BE2C (cell line): ENCODE measurements at places on chromosomes 12 and 14.

GRCh38 chr12:64180951-64181350 is 41.1 kb downstream of the KICS2 start:
- no peak for DNase-seq

DNA sequence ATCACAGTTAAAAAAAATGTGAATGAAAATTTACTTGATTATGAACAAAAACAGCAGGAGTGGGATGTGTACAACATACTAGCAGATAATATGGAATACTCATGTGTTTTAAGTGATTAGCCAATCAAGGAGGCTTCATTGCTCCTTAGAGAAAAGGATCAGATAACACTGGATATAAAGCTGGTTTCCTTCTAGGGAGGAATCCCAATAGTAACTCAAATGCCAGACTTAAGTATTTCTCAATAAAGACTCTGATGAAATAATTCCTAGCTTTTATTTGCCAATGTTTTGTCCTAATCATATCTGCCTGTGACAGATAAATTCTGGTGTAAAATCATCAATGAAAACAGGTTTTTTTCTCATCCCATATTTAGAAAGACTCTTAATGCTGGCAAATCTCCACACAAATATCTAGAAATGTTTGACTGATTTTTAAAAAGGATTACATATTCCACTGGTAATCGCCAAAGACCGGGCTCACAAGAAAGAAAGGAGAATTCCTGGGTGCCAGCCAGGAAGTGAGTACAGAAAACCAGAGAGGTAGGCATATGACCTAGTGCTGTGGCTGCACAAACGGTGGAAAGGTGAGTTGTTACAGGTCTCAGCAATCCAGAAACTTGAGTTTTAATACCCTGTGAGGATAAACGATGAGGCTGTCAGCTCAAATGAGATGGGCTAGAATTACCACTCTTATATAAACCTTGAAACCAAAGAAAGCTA is 108.6 kb upstream of the TTC7B start:
- no peak for DNase-seq

DNA sequence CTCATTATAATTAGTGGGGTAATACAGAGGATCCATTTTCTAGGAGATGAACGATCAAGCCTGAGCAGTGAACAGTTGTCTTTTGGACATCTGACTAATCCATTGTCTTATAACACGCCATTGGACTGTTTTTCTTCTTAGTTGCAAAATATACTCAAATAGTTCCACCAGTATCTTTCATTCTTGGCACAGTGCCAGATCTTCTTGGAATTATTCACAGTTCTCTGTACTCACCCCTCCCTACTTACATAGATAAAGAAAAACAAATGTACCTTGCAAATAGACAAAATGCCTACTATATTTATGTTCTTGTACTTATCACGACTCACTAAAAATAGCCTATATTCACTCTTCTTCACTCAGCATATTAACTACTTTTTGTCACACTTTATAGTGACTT is 3.8 kb downstream of the CBLN3 start:
- no peak for DNase-seq

GRCh38 chr14:105176513-105176912 is 4.6 kb downstream of the NUDT14 start:
- no peak for DNase-seq

DNA sequence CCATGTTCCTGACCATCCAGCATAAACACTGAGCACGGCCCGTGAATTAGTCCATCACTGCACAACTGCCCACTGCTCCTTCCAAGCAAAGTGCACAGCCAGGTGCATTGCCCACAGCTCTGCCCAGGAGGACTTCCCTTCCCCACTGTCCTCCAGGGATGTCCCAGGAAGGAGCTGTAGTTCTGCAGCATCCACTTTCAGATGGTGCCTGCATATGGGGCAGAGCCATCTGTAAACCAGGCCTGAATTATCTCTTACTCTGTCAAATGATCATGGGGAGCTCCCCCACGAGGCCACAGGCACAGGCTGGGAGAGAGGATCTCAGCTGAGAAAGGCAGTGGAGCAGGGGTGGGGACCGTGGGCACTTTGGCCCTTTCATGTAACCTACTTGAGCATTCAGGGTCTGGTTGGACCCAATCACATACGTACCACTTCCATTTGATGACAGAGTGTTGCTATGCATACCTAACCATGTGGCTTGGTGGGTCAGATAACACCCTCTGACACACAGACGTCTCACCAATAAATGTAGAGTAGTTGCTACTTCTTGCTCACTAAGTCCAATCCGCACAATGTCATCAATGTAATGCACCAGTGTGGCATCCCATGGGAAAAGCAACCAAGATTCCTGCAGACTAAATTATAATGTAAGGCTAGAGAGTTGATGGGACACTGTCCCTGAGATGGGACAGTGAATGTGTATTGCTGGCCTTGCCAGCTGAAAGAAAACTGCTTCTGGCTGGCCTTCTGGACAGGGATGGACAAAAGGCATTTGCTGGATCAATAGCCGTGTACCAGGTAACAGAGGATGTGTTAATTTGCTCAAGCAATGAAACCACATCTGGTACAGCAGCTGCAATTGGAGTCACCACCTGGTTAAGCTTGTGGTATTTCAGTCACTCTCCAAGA is 113.8 kb upstream of the C14orf180 start:
- no peak for DNase-seq

DNA sequence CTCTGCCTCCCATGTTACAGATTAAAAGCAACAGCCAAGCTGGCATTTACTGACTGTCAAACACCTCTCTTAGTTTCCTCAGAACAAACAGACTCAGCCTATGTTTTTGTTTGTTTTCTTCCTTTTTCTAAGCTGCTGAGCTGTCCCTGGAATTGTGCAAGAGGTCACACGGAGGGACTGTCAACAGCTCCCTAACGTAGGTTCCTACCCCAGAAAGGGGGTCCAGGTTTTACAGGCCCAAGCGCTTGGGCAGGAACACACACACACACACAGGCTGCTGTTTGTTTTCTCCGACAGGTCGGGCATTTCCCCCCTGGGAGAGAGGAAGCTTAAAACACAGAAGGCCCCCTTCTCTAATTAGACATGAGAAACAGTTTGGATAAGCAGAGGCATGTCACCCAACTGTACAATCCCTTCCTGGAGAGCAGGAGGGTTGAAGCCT is 739.6 kb upstream of the TBX3 start:
- no peak for DNase-seq

DNA sequence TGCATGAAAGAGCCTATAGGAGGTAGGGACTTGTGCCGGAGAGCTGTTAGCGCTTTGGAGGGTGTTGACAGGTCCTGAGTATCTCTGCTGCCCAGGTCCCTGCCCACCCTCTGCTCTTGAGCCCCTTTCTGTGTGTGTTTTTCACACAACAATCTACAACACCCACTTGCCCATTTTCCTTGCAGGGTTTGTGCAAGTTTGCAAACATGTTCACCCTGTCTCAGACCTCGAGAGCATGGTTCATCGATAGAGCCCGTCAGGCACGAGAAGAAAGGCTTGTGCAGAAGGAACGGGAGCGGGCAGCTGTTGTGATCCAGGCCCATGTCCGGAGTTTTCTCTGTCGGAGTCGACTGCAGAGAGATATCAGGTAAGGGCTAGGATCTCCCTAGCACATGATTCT is 5.9 kb downstream of the UBE3B start:
- DNase-seq: no peak

DNA sequence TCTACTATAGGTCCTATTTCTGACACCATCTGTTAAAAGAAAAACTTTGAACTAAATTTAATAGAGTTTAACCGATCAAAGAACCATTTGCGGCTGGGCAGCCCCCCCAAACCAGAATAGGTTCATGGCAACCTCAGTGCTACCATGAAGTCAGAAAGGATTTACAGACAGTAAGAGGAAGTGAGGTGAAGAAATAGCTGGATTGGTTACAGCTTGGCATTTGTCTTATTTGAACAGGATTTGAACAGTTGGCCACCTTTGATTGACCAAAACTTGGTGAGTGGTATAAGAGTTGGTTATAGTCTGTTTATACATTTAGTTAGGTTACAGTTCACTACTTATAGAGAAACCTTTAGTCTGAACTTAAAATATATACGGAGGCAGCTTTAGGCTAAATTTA is 88.9 kb downstream of the TXNDC16 start:
- no peak for DNase-seq

DNA sequence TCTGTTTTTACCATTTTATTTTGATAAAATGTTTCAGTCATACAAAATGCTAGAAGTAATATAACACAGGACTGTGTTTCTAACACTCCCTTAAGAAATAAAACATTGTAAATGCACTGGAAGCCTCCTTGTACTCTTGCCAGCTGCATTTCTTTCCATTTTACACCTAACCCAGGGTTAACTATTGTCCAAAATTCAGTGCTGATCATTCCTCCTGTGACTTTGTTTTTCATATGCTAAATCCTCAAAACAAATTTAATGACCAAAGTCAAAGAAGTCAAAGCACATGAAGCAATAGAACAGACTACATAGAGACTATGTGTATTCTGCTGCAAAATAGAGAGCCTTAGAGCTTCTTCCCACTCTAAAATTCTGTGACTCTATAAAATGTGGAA is 420.3 kb upstream of the PRICKLE1 start:
- DNase-seq: no peak
